ENCODE measurements at places on chromosomes 6 and 20.
A peak's percentile ranks its signal among the peaks of the same experiment; 100 is the strongest.

- no peak for DNase-seq
Observed at GRCh38 chr6:112956696-112957535, 609.8 kb downstream of the RFPL4B start.

DNA sequence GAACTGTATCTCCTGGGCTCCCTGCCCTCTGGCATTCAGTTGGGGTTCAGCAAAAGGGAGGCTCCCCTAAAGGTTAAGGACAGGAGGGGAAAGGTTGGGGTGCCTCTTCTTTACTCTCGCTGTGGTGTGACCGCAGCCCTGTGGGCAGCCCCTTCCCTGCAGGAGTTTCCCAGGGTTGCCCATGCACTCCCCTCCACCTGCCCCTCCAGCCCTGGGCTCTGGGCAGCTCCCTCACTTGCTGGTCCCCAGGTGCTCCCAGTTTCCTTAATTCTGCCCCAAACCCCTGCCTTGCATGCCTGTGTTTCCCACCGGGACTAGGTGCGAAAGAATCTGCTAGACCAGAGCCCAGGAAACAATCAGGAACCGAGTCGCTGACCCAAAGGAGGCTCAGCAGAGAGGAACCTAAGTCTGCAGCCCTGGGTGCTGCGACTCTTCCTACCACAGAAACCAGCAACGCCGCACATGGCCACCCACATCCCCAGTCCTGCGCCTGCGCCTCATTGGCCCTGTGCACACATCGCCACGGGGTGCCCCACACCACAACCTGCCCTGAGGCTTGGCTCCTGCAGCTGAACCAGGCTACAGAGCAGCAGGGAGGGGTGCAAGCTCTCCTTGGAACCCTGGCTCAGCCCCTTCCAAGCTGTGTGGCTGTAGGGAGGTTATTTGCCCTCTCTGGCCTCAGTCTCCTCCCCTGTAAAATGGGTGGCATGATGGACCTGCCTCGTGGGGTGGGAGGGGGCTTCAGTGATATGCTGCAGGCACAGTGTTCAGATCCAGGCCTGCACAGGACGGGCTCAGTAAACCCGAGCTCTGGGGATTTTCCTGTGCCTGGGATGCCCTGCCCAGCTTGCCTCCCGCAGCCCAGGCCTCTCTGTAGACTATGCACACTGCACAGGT is 487.6 kb downstream of the PREX1 start:
- no peak for DNase-seq

- no peak for DNase-seq
Observed at GRCh38 chr6:18352842-18353241, 34.3 kb upstream of the RNF144B start.

DNA sequence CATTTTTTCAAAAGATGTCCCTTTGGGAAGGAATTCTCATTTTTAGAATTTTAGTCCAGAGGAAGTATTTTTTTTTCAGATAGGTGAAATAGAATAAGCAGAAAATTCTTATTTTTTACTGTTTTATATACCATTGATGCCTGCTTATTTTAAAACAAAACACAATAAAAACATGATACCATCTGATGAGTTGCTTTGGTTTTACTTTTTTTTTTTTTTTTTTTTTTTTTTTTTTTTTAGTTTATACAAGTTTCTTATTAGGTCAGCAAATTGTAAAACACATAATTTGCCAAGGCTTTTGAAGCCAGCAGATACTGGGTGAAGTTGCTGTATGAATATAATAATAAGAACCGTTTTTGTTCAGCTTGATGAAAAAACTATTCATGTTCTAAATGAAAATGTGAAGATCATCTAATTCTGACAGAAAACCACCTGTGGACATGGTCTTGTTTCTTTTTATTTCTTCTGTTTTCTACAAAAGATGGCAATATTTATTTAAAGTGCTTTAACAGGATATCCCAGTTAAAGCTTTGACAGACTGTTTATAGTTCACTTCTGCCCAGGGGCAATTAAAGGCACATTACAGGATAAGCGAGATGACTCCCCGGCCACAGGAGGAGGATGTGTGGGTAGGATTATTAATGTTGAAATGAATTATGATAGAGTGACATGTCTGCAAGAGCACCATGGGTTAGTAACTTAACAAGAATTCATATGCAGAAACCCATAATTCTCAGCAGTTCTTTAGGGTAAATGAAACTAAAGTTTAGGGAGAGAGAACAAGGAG is 31.1 kb downstream of the MYB start:
- DNase-seq = peak; percentile 17

DNA sequence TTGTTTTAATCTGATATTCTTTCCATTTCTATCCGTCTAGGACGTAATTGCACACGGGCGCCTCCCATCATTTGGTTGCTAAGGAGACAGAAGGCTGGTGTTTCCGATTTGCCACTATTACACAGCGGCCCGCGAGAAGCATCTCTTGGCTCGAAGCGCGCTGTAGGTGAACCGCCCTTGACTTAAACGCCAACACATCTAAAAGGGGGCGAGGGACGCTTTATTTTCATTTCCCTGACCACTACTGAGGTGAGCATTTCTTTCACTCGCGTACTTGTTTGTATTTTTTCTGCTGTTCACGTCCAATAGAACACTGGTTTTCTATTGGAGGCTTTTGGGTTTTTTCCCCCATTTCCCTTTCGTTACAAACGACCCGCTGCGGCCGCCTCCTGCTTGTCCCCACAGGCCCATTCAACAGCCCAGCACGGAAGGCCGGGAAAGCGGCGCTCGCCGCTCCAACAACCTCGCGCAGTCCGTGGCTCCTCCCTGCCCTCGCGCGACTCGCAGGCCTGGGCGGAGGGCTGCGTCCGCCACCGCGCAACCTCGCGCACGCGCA is 505 bp upstream of the WRNIP1 start:
- peak; percentile 68 for DNase-seq

GRCh38 chr6:135323202-135323668 is 142.1 kb downstream of the MYB start:
- no peak for DNase-seq

GRCh38 chr6:38578075-38578474 is 61.7 kb downstream of the BTBD9 start:
- no peak for DNase-seq

- DNase-seq = no peak
Observed at GRCh38 chr6:43077981-43078511, 1.9 kb downstream of the PTK7 start.

DNA sequence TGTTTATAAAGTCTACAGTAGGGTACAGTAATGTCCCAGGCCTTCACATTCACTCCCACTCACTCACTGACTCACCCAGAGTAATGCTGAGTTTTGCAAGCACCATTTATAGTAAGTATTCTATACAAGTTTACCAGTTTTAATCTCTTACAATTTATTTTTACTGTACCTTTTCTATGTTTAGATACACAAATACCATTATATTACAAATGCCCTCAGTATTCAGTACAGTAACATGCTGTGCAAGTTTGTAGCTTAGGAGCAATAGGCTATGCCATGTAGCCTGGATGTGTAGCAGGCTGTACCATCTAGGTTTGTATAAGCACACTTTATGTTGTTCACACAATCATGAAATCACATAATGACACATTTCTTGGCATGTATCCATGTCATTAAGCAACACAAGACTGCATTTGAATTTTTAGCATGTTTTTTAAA is 673.6 kb downstream of the CD109 start:
- no peak for DNase-seq

DNA sequence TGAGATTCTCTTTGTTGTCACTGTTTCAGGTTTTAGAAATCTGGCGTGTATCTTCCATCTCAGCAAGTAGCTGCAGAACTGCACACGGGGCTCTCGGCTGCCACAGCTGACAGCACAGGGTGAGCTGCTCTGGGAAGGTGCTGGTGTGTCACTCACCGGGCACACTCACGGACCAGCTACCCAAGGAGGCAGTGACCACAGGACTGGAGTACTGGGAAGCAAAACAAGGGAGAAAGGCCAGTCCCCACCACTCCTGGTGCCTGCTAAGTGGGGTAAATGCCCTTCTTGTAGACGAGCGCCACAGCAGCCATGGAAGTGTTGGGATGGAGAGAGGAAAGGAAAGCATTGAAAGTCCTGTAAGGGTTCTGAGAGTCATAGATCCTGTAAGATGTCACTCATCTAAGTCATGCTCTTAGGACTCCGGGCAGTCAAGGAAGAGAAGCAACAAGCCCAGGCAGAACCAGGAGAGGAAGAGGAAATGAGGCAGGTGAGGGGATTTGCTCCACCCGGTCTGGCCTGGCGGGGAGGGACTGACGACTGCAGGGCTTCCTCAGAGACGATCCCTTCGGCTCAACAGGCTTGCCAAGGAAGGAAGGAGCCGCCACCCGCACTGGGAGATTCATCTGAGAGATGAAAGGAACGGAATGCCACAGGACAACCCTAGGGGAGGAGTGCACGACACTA is 48.1 kb downstream of the PRDM1 start:
- no peak for DNase-seq

DNA sequence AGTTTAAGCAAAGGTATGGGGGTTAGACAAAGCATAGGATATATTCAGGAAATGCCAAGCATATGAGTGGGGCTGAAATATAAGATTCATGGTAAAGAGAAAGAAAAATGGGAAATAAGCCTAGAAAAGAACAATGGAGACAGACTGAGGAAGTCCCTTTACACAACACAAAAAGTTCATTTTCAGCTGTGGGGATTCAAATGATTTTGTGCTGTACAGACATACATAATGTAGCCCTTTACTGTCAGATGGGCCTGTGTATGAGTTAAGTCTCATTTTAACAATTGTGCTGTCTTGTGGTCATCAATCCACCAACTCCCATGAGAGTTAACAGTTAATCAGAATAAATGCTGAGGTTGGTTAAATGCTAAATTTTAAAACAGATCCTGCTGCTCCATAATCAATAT is 37.2 kb downstream of the REV3L start:
- DNase-seq = no peak

GRCh38 chr20:33964441-33964840 is 29.3 kb upstream of the RALY start:
- no peak for DNase-seq

DNA sequence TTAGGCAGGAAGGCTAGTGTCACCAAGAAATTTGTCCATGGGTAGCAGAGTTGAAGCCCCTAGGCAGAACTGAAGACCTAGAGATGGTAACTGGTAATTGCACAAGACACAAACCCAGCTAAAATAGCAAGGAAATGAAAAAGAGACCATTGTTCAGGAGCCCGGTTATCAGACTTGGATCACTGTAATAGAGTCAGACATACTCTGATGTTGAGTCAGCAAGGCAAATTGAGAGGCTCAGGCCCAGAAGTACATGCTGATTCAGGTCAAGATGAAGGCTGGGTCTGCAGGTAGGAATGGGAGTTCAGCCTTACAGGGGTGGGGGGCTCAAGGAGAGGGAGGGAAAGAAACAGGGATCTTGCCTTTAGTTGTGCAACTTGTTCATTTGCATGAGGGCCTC is 6.5 kb upstream of the TMEM242 start:
- DNase-seq = no peak

- DNase-seq = no peak
Observed at GRCh38 chr6:139028215-139028657, 309 bp upstream of the ABRACL start.

GRCh38 chr20:50409495-50409894 is 100.7 kb upstream of the PTPN1 start:
- DNase-seq = no peak

- no peak for DNase-seq
Observed at GRCh38 chr20:23094213-23094896, 8.2 kb upstream of the CD93 start.

Measured in stimulated activated CD4-positive, alpha-beta T cell treated with anti-CD3 and anti-CD28 coated beads, Interleukin-4, amount 100 ng/mL, for 24 hours (primary cell).